Trophoblast cell (in vitro differentiated cells and primary cell): ENCODE measurements at places on chromosomes 2 and 18.

- no peak overlapping the region for H3K4me3 ChIP-seq
- H3K27ac ChIP-seq, result no peak overlapping the region
- no peaks in the 10 kb centered on the region for H3K27me3 ChIP-seq
These were observed 130.4 kb upstream of the MYO3B start for GRCh38 chr2:170047331-170048065.

DNA sequence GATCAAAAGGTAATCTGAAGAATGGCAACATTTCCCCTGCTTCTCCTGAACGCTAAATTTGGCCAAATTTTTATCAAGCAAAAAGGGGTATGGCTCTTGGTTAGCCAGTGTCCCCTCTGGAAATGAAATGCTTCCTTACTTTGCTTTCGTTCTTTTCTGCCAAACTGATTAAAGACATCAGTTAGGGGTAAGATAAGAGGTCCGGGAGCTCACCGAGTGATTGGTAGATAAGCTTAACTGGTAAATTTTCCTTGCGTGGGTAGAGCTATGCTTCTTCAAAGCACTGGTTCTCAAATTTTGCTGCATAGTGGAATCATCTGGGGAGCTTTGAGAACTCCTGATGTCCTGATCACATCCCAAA, 62.7 kb upstream of the MAPRE2 start:
- H3K36me3 ChIP-seq, result no peaks in the 10 kb centered on the region
- no peak for DNase-seq
- H3K27ac ChIP-seq, result peak overlapping the region; percentile 7

DNA sequence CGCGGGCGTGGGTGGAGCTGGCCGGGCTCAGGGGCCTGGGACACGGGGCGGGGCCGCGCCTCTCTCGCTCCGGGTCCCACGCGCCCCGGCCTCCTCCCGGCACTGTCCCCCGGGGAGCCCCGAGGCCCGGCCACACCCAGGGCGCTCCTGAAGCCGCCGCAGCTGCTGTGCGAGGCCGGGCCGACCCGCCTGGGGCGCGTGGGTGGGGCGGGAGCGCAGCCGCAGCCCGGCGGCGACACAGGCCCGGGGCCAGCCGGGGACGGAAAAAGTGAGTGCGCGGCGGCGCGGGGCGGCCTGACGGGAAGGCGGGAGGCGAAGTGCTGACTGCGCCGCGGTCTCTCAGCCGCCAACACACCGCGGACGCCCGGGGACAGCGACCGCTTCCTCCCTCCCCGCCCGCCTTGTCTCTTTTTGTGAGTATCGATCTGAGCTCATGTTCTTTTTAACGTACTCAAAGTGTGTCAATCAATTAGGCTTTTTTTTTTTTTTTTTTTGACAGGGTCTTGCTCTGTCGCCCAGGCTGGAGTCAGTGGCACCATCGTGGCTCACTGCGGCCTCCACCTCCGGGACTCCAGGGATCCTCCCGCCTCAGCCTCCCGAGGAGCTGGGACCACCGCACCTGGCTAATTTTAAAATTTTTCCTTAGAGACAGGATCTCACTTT, 14.5 kb downstream of the PDCD1 start:
- H3K4me3 ChIP-seq, result no peak overlapping the region
- no peak overlapping the region for H3K27ac ChIP-seq
- no peaks in the 10 kb centered on the region for H3K36me3 ChIP-seq
- peaks cover 4% of the 10 kb centered on the region for H3K4me1 ChIP-seq
- peaks cover 10% of the 10 kb centered on the region for H3K27me3 ChIP-seq
- peak; percentile 56 for DNase-seq

DNA sequence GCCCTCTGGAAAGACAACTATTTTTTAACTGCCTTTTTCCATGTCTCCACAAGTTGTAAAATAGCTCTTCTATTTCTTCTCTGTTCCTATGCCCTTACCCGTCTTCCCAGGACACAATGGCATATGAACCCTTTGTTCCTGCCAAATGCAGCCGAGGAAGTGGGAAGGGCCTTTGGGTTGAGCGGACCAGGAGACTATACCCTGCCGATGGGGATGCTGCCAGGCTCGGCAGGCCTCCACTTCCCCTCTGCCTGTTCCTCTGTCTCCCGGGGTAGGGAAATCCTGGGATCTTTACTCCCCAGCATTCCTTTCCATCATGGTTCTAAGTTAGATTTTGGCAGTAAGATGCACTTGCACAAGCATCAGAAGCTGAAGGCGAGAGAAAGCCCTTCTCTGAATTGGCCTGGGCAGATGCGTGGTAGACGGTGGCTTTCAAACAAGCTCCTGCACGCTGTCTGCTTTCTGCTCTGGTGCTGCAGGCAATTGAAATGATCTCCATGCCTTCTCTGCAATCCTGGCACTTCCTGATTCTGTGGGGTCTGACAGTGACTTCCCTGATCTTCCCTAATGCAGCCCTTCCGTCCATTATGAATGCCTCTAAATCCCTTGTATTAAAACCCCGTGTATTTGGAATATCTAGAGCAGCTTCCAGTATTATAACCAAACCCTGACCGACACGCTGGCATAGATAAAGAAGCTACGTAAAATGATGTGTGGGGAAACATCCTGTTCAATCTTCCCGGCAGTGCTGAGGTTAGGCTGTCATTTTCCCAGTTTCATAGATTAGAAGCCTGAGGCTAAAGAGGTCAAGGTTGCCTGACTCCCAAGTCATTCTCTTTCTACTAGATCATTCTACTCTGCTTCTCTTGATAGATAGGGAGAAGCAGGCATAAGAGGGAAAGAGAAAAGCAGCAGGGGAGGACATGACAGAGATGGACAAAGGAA, 69.8 kb downstream of the MCFD2 start:
- no peaks in the 10 kb centered on the region for H3K27me3 ChIP-seq
- H3K4me1 ChIP-seq, result peaks cover 6% of the 10 kb centered on the region
- DNase-seq, result no peak

- no peak overlapping the region for H3K27ac ChIP-seq
- peaks cover 14% of the 10 kb centered on the region for H3K36me3 ChIP-seq
- H3K4me3 ChIP-seq, result no peak overlapping the region
- H3K27me3 ChIP-seq, result no peaks in the 10 kb centered on the region
- H3K4me1 ChIP-seq, result no peaks in the 10 kb centered on the region
These were observed 87.7 kb downstream of the DGKD start for GRCh38 chr2:233442028-233442310.

DNA sequence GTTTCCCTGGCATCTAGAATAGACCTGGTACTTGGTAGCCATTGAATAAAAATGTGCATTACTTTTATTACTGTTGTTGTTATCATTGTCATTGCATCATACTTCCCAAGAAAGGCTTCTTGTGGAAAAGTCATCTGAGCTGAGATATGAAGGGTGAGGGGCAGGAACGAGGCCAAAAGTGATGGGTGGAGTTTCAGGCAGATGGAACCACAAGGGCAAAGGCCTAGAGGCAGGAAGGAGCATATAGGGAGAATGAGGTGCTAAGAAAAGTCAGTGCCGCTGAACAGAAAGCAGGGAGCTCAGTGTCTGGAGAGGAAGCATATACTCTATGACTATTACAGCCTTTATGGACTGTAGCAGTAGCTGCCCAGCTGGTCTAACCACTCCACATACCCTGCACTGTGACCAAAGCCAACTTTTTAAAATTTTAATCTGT, 219.3 kb downstream of the SPP2 start:
- peaks cover 4% of the 10 kb centered on the region for H3K4me1 ChIP-seq
- H3K36me3 ChIP-seq, result no peaks in the 10 kb centered on the region
- H3K4me3 ChIP-seq, result no peak overlapping the region
- DNase-seq, result peak; percentile 51
- H3K27ac ChIP-seq, result no peak overlapping the region
